Astrocyte (in vitro differentiated cells and primary cell): ENCODE measurements at places on chromosomes 11 and 22. TPM values are rescaled to one million over a fixed set of nuclear protein-coding genes. Genes with fewer than 3 reads are reported as not detected.

DNA sequence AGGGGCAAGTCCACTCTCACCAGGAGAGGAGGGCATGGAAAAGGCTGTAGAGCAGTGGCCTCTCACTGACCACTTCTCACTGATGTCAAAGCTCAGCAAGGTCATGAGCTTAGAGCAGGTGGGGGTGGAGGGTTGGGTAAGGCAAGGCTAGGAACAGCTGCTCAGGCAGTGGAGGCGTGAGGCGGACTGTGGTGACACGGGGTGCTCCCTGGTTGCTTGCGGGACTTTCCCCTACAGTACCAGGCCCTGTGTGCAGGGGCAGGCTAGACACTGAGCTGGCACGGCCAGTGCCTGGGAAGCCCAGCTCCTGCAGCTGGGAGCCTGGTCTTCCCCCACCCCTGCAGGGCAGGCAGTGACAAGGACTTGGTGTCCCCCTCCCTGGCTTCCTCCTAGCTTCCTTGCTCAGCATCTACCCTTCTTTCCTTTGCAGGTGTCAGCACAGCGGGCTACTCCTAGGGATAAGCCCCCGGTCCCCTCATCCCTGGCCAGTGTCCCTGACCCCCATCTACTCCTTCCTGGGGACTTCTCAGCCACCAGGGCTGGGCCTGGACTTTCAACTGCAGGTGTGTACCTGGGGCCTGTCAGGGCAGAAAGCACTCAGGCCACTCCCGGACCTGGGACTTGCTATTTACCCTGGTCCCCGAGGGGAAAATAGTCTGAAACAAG, 45.6 kb downstream of the PISD start:
- DNase-seq = no peak

DNA sequence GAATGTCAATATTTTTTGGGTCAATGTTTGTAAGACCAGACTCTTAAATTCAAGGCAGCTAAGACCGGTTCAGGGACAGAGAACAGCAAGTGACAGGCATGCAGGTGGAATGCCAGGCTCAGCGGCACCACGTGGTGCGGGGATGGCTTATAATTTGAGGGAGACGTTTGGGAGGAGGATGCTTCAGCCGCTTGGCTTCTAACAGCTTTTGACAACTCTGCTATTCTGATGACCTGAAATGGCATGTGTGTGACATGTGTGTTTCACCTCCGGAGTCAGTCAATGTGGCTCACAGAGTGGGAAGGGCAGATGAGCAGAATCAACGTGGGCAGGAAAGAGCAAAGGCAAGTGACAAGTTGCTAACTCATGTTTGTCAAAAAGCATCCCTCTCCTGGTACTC, 228.3 kb downstream of the KIRREL3 start:
- no peak for DNase-seq

DNA sequence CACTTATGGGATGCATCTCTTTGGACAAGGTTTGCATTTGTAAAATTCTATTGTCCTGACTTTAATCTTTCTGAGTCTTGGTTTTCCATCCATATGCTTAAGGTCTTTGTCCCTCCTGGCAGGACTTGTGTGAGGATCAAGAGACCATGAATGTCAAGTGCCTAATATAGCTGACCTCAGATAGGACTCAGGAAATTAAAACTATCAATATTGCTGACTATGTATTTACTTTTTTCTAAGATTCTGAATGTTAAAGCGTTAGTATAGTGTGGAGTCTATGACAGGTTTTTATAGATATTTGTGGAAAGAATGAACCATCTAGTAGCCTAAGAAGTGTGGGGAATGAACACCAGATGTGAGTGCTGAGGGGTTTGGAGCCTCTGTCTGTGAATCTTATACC, 637.8 kb downstream of the NTM start:
- DNase-seq = no peak

- peak; percentile 93 for DNase-seq
Measured at GRCh38 chr11:23280088-23280487, 419.8 kb upstream of the CCDC179 start.

Gene GAS2
- total RNA-seq = 1.5 and 1.7 TPM in 2 replicates

- peak; percentile 18 for DNase-seq
Measured at GRCh38 chr22:44765571-44766285, 13.4 kb downstream of the ARHGAP8 start.

Gene KAT5
- total RNA-seq = 26.8 and 31.4 TPM in 2 replicates

Gene FDXACB1
- total RNA-seq = 1.7 and 2.6 TPM in 2 replicates

- no peak for DNase-seq
Measured at GRCh38 chr11:123537726-123538125, 107.7 kb downstream of the GRAMD1B start.

Gene STK33
- total RNA-seq = 7.5 and 8.1 TPM in 2 replicates

- DNase-seq = no peak
Measured at GRCh38 chr11:94519478-94520084, 7.3 kb downstream of the C11orf97 start.
